ENCODE measurements at places on chromosomes 7 and 10. TPM values are rescaled to one million over a fixed set of nuclear protein-coding genes. Genes with fewer than 3 reads are reported as not detected.

DNA sequence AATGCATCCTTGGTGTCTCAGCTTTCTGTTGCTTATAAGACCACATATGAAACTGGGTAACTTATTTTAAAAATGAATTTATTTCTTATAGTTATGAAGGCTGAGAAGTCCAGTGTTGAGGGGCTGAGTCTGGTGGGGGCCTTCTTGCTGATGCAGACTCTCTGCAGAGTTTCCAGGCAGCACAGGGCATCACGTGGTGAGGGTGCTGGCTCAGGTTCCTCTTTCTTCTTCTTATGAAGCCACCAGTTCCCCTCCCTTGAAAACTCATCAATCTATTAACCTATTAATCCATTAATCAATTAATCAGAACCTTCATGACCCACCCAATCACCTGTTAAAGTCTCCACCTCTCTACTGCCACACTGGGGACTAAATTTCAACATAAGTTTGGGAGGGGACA lies 595.6 kb upstream of the NRP1 start:
- no peak overlapping the region for H3K27ac ChIP-seq
- H3K36me3 ChIP-seq = no peaks in the 10 kb centered on the region
- H3K27me3 ChIP-seq = peaks cover 3% of the 10 kb centered on the region
- no peaks in the 10 kb centered on the region for H3K4me1 ChIP-seq
- no peak for DNase-seq
- H3K4me3 ChIP-seq = no peak overlapping the region

Gene LIPK
- total RNA-seq = not detected

DNA sequence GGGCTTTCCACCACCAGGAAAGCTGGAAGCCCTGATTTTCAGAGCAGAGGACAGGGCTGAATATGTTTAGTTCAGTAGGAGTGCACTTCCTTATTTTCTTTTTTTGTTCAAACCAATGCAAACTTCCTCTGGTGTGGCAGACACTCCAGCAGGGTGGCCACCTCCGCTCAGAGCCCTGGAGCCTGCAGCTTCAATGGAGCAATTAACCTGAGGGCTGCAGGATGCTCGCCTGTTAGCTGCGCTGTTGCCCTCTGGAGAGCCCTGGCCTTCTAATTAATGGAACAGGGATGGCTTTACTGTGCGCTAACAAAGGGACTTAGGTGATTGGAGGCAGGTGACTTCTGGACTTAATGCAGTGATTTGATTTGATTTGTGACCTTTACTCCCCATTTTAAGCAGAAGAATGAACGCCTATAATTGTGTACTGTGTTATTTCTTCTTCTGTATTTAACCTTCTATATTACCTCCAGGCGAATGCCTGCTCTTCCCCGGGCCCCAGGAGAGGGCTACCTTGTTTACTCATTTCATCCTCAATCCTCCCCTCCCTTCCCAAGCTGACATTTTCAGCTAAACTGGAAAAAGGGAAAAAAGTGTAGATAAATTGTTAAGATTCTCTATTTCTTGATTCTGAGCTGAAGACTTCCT lies 123.0 kb upstream of the CTBP2 start:
- no peak overlapping the region for H3K4me3 ChIP-seq
- peaks cover 2% of the 10 kb centered on the region for H3K27me3 ChIP-seq
- no peak overlapping the region for H3K27ac ChIP-seq
- no peak for DNase-seq
- H3K36me3 ChIP-seq = no peaks in the 10 kb centered on the region

- DNase-seq = no peak
- no peaks in the 10 kb centered on the region for H3K36me3 ChIP-seq
- H3K27me3 ChIP-seq = no peaks in the 10 kb centered on the region
- no peak overlapping the region for H3K27ac ChIP-seq
Observed at GRCh38 chr10:11539191-11539868, 72.1 kb downstream of the USP6NL start.

GRCh38 chr10:127945948-127946711 lies 39.2 kb downstream of the PTPRE start:
- H3K4me1 ChIP-seq = peaks cover 3% of the 10 kb centered on the region
- H3K36me3 ChIP-seq = no peaks in the 10 kb centered on the region
- H3K4me3 ChIP-seq = no peak overlapping the region
- H3K27ac ChIP-seq = no peak overlapping the region
- H3K27me3 ChIP-seq = peaks cover 5% of the 10 kb centered on the region

DNA sequence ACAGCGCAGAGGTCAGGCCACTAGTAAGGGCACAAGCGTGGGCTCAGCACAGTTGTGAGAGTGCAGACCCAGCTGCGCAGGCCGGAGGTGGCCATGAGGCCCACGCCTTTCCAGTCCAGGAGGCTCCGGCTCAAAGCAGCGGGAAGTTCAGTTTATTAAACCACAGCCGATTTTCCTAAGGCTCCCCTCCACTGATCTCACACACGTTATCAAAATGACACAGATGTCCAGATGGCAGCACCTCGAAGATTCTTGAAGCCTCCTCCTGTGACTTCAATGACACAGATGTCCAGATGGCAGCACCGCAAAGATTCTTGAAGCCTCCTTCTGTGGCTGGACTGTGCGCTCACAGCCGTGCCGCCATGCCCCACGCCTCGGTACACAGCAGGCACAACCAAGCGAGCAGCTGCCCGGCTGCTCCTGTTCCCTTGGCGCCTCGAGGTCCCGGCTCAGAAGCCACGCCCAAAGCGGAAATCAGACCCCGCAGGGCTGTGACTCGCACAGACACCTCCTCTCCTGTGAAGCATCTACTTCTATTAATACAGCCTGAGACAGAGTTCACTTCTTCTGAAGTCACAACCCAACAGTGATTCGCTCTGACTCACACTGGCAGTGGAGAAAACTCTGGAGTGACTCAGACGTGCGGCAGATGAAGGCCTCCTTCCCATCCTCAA lies 122.7 kb downstream of the MAD1L1 start:
- H3K36me3 ChIP-seq = no peaks in the 10 kb centered on the region
- H3K4me1 ChIP-seq = peaks cover 31% of the 10 kb centered on the region
- no peak overlapping the region for H3K4me3 ChIP-seq
- DNase-seq = no peak

- DNase-seq = no peak
- H3K4me1 ChIP-seq = no peaks in the 10 kb centered on the region
Observed at GRCh38 chr7:51633006-51633405, 316.4 kb upstream of the COBL start.

Measured in activated naive CD8-positive, alpha-beta T cell treated with anti-CD3 and anti-CD28 coated beads, Interleukin-2, amount 10 ng/mL, durations not matched to agents 7 days and 5 days (primary cell).